Activated T-cell treated with anti-CD3 and anti-CD28 coated beads, Interleukin-2, amount 50 U/mL, for 72 hours (primary cell): ENCODE measurements at places on chromosomes 4 and X. TPM values are rescaled to one million over a fixed set of nuclear protein-coding genes. Genes with fewer than 3 reads are reported as not detected.

TMPRSS11F gene
- not detected for total RNA-seq

TXLNG gene
- total RNA-seq = 15.3 TPM

PLRG1 gene
- 181 TPM for total RNA-seq

GLRA3 gene
- not detected for total RNA-seq

DNAAF6 gene
- total RNA-seq = not detected

TMSB15B gene
- total RNA-seq = 9.9 TPM

RAB9B gene
- total RNA-seq = 0.96 TPM

AWAT2 gene
- not detected for total RNA-seq

TBC1D19 gene
- total RNA-seq = 7.6 TPM

FAM200B gene
- total RNA-seq = 23.1 TPM

AKAP14 gene
- total RNA-seq = not detected

BEND2 gene
- total RNA-seq = not detected

SPIN2B gene
- total RNA-seq = 10.6 TPM

PHKA1 gene
- total RNA-seq = 7.5 TPM

SRPX2 gene
- total RNA-seq = not detected

ARMCX4 gene
- 7.7 TPM for total RNA-seq
